ENCODE measurements at places on chromosomes 5 and 9.

DNA sequence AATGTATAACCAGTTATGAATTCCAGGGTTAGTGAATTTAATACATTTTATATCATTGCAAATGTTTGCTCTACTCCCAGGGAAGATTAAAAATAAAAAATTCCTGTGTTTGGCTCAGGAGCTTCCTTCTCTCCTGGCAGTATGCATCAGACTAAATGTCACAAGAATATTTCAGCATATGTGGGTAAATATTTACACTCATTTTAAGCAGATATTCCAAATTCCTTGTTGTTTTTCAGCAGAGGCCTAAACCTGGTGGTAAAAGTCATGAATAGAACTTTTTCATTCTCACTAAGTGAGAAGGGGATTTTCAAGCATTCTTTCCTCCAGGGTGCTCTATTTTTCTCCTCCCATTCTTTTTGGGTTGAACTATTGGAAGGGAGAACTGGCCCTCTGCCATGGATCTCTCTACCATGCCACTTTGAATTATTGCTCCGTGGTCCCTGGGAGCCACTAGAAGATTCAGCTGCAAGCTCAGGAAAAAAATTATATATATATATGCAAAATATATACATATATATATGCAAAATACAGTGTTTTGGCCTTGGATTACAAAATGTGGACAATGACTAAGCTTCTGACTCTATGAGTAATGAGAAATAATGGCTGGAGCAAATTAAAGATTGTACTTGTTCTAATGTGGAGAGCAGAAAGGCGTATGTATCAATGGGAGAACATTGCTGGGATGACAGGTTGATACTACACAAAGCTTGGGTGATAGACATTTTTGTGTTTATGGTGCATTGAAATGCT, 180.6 kb upstream of the PAPPA start:
- no peak for DNase-seq

GRCh38 chr5:57383093-57383861, 99.3 kb downstream of the ACTBL2 start:
- DNase-seq = no peak

GRCh38 chr5:159184858-159185381, 24.4 kb downstream of the RNF145 start:
- DNase-seq = no peak

- no peak for DNase-seq
Observed at GRCh38 chr5:124627815-124628595, 118.4 kb downstream of the ZNF608 start.

DNA sequence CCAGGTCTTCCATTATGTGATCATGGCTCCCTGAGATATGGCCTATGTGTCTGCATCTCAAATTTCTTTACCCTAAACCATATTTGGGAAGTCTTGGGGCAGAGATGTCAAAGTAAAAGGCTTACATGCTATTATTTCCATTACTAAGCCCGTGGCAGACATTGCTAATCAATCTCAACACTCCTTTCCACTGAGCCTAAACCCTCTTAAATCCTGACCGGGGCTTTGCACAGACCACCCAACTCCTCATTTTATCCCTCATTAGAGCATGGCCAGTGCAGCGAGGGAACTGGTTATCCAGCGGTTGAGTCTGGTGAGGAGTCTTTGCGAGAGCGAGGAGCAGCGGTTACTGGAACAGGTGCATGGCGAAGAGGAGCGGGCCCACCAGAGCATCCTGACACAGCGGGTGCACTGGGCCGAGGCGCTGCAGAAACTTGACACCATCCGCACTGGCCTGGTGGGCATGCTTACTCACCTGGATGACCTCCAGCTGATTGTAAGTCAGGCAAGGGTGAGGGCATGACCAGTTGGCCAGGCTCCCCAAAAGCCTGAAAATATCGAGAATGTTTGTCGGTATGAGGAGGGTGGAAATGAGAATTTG, 11.0 kb downstream of the BSPRY start:
- DNase-seq = no peak

DNA sequence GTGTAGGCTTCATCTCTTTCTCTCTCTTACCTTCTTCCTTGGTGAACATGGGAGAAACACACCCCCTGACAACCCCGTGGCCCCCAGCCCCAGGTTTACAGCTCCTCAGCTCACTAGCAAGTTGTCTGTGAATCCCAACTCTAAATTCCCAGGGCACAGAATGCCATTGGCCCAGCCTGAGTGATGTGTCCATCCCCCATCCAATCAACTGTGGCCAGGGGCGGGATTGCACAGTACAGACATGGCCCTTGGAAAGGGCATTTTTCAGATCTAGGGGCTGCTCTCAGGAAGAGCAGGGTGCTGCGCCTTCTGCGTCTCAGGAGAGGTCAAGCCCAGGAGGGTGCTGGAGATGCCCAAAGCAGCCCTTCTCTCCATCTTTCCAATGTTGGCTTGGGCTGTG, 48.2 kb upstream of the ASS1 start:
- DNase-seq = no peak

DNA sequence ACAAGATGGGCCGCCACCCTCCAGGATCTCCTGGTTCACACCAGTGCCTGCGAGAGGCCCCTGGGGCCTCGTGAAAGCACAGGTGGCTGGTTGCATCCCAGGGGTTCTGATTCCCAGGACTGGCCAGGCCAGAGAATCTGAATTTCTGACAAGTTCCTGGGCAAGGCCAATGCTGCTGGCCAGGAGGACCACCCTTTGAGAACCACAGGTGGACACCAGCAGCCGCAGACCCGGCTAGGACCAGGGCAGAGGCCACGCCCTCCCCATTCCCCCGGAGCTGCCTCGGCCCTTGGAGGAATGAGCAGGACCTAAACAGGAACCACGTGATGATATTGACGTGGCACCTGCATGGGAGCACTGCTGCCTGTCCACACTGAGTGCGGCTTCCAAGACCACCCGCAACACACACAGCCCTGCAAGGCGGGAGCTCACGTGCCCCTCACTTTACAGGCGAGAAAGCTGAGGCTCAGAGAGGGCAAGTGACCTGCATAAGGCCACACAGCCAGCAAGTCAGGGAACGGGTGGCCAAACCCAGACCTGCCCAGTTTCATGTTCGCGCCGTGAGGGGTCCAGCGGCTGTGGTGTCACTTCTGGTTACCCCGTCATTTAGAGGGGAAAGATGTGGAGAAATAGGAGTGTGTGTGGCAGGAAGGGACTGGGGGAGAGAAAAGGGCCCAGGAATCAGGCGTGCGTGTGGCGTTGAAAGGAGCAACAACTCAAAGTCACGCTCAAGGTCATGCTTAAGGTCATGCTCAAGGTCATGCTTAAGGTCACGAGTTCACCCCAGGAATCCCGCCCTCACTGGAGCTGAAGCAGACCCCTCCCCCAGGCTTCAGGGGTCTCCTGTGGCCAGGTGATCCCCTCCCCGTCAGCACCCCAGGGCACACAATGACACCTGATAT, 105.9 kb upstream of the IER5L start:
- DNase-seq = no peak

DNA sequence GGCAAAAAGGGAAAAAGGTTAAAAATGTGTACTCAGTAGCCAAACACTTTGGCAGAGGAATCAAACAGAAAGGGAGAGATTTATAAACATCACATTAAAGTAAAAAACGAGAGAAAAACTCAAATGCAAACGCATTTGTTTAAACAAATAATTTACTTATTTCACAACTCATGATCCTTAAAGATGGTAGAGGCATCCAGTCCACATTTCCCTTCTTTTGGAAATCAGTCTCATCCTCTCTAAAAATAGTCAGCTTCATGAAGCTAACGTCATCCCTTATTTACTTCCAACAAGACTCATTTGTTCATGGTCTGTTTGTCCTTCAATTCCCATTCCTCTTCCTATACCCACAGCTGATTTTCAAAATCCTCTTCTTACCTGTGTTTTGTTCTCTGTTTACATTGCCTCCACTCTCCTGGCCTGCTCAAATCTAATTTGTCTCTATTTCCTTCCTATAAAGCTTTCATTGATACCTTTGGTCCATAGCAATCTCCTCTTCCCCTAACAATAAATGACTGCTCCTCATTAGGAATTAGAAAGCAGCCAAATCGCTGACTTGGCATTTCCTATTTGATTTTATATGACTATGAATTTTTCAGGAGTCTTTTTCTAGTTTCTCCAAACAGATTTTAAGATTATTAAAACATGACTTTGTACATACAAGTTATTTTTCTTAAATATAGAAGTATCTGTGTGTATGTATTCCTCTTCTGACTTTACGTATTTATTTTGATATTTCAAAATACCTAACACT, 805.3 kb downstream of the TLE1 start:
- no peak for DNase-seq

DNA sequence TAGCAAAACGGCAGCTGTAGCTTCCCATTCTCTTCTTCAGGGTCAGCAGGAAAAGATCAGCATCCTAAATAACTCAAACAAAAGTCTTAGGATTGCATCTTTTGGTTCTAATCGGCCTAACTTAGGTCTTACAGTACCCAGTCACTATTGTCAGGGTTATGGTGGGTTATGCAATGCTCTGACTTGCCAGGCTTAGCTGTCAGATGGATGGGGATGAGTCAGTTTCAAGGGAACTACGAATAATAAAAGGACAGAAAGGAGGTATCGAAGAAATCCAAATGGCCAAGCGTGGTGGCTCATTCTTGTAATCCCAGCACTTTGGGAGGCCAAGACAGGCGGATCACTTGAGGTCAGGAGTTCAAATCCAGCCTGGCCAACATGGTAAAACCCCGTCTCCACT, 46.5 kb downstream of the PPP1R2B start:
- DNase-seq = no peak

DNA sequence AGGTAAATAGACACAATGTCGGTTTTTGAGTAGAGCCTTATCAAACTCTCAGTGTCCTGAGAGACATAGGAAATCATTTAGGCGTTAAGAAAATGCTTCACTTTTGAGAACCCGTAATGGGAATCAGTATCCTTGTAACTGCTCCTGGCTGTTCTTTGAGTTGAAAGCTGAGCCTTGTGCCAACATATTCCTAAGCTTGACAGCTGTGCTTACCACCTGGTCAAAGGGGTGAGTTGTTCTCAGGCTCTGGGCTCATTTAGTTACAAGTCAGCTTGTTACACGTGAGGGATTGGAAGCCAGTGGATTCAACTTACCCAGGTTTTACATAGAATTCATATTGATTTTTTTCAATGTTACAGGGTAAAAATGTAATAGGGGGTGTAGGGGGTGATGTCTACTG, 145.9 kb downstream of the GABRB2 start:
- peak; percentile 87 for DNase-seq

DNA sequence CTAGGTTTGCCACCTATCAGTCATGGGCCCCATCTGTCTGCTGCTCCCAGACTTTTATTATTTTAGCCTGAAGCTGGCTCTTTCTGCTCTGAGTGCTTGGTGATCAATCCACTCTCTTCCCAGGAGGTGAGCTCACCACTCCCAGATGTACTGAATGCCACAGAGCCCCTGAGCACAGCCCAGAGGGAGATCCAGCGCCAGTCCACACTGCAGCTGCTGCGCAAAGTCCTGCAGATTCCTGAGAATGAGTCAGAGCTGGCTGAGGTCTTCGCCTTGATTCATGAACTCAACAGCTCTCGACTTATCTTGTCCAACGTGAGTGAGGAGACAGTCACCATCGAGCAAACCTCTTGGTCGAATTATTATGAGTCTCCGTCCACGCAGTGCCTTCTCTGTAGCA, 36.0 kb downstream of the HMGXB3 start:
- no peak for DNase-seq

DNA sequence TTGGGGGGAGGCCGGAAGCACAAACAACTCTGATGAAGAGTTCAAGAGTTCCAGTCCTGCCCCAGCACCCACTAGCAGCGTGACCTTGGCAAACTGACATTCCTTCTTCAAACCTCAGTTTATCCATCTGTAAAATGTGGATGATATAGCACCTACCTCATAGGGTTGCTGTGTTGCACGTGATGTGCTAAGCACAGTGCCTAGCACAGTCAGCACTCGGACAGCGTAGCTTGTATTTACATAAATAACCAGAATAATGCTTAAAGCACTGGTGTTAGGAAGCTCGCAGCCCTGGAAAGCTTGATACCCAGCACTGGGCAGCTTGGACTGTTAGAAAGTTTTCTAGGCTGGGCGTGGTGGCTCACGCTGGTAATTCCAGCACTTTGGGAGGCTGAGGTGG, 5.1 kb downstream of the PKN3 start:
- DNase-seq = no peak

GRCh38 chr5:59543821-59544442, 349.6 kb downstream of the PDE4D start:
- no peak for DNase-seq

DNA sequence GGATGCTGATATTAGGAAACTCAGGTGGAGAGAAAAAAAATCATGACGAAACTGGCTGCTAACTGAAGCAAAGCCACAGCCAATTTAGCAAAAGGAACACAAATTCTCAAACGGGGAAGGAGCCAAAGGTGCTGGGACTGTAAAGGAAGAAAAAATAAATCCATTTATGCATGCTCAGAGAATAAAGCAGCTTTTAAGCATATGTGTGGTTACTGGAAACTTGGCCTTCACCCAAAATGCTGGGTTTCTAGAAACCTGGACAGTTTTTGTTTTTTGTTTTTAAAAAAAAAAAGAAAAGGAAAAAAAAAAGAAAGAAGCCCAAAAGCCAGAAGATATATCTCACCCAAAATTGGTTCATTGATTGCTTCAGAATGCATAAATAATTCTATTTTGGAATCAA, 8.0 kb downstream of the WHRN start:
- no peak for DNase-seq

GRCh38 chr5:174186096-174186695, 140.7 kb downstream of the NSG2 start:
- no peak for DNase-seq

DNA sequence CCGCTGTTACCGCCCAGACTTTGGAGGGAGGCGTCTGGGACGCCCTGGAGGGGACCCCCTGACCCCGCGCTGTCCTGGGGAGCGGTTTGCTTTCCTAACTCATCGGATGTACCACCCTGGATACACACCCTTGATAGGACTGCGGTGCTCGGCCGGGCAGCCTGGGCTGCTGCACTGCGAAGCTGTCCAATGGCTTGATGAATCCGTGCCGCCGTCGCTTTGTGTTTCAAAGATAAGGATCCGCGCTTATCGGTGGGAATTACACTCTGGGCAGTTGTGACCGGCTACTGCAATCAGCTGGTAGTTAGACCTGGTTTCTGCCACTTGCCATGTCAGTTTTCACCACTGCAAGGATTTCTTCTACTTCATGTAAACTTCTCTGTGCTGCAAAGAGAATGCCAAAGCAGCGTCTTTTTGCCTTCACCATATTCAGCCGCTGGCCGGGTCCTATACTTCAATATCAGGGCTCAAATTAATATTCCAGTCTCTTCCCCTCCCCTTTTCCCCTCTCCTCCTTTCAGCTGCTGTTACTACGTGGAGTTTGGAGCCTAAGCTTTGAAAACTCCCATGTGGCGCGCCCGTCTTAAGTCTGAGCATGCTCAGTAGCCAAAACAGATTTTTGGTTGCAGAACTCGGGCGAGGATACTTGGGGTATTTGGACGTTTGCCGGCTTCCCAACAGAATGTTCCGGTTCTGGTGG, 727 bp downstream of the SMAD5 start:
- no peak for DNase-seq
